ENCODE measurements at places on chromosomes 5 and 9.

- DNase-seq = no peak
Observed at GRCh38 chr5:128225245-128226030, 141.9 kb downstream of the SLC12A2 start.

GRCh38 chr9:69605406-69605805, 66.8 kb downstream of the APBA1 start:
- no peak for DNase-seq

GRCh38 chr5:60196385-60197113, 303.0 kb upstream of the PDE4D start:
- DNase-seq = peak; percentile 77

DNA sequence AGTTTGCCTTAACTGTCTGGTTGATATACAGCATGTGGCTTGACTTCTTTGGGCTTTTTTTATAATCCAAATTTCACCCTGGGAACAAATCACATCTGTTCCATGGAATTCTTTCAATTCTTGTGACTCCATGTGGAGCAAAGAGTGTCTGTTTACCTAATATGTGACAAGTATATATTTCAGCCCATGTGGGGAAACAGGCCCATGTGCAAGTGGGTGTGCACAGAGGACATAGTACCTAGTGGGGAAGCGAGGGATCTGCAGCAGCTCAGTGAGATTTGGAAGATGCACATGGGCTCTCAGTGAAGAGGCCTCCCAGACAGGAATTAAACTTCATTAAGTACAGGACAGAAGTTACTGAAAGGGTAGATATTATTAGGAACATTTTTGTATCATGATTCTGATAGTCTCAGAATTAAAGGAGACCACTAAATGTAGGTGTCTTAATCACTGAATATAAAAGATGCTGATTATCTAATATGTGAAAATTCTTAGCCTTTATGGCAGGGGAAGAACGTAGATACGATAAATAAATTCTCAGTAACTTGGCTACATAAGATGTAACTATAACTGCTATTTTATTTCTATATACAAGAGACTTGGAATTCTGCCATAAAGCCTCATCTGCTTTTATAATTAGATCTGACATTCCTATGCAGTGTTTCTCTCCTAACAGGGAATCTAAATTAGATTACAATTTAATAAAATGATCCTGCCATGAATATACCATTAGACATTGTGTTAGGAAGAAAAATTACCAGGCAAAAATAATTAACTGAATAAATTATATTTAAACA, 181.2 kb downstream of the SLC12A2 start:
- DNase-seq = no peak

DNA sequence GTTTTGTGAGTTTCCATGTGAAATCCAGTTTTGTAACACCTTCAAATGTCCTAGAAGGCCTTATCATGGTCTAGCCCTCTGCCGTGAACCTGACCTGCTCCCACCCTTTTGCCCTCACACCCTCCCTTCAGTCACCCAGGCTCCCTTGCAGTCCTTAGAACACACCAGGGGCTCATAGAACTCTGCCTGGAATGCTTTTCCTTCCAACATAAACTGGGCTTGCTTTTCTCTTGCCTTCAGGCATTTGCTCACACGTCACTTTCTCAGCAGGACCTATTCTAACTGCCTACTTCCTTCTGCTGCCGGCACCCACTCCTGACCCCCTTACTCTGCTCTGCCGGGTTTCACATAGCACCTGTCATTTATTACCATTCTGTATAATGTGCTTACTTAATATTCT, 111.9 kb downstream of the PDE8B start:
- DNase-seq = no peak

DNA sequence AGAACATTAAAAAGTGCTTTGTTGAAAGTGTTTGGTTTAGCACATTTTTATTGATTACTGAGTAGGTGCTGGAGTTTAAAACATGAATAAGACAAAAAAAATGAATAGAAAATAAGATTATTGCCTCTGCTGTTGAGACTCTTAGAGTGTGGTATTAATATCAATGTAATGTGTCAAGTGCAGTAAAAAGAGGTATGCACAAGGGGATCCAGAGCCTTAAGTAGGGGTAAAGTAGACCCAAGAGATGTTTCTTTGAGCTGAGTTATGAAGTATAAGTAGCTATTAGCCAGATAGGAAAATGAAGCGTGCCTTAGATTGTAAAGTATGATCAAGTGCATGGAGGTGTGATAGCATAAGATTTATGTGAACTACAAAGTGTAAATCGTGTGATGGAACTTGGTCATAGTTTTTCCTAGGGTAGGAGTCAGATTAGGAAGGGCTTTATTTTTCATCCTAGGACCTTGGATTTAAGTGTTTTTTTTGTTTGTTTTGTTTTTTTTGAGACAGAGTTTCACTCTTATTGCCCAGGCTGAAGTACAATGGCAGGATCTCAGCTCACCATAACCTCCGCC, 45.2 kb downstream of the NSD1 start:
- no peak for DNase-seq

- DNase-seq = peak; percentile 71
Observed at GRCh38 chr5:72510610-72511181, 3.5 kb upstream of the ZNF366 start.

- no peak for DNase-seq
Observed at GRCh38 chr5:114358329-114358728, 3.5 kb upstream of the KCNN2 start.

DNA sequence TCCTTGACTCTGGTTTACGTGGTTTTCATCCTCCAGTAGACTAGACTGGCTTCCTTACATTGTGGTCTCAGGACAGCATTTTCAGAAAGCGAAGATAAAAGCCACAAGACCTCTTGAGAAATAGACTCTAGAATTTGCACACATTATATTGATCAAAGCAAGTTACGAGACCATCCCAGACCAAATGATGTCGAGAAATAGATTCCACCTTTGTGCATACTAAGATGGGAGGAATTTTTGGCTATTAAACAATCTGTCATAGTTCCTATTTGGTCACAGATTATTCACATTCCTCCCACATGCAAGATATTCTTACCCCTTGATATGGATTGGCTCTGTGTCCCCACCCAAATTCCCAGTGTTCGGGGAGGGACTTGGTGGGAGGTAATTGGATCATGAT, 65.6 kb downstream of the TEX10 start:
- DNase-seq = no peak

DNA sequence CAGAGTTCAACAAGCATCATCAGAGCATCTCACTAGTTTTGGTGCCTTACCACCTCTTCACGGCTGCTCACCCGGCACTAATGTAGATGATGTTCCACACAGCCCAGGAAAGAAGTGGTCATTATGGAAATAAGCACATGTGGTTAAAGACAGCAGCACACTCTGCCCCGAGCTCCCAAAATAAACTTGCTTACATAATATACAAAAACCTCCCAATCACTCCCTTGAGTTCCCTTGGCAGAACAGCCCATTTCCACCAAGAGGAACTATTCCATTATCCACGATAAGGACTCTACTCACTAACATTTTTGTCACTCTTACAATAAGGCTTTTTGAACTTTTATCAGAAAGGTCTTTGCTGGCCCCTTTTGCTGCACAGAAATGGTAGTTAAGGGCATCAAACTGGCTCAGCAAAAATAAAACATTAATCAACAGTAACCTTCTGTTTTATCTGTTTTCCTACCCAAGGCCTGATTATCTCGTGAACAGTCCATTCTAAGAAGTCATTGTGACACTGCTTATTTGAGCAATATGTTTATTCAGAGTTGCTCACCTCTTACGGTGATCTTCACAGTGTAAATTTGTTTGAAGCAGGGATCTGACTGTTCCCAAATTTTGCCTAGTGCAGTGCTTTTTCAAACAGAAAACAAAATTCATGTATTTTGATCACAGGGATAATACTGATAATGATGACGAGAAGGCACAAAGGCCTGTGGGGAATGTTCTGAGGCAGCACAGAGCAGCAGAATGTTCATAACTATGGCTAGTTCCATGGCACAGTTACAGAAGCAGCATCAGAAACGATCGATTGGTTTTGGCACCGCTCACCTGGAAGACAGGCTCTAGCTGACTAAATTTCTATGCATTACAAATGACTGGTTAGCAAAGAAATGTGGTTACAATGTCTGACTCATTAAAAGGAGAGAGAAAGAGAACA, 399.8 kb upstream of the PIK3R1 start:
- DNase-seq = no peak

GRCh38 chr5:116394186-116394867, 180.3 kb downstream of the SEMA6A start:
- no peak for DNase-seq

GRCh38 chr5:172223901-172224873, 30.2 kb downstream of the EFCAB9 start:
- DNase-seq = no peak

GRCh38 chr5:132090107-132090506, 16.5 kb downstream of the CSF2 start:
- no peak for DNase-seq

GRCh38 chr5:143987751-143988560, 176.0 kb downstream of the HMHB1 start:
- DNase-seq = no peak

DNA sequence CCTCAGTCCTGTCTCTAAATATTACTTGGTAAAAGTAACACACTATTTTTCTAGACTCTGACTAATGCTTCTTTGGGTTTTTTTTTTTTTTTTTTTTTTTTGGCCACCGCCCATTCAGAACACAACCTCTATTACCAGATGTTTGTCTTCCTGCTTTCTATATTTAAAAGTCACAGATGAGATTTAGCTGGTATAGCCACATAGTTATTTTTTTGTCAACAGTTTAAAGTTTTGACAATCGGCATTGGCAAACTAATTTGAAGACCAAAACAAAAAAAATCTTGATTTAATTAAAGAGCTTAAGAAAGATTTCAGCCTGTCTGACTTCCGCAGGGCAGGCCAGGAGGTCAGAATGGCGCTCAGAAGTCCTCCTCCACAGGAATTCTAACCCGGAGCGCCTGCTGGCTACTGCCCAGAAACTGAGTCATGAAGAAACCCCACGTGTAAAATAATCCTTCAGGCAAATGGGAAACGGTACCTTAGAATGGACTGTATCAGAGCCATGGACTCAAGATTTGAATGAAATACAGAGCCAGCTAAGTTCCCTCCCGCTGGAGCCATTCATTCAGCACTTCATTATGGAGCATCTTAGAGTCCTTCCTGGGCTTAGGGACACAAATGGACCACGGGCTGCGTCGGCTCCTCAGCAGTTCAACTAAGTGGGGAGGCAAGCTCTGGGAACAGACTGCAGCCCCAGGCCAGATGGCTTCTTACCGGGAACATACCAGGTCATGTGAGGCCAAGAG, 55.6 kb downstream of the PTPDC1 start:
- no peak for DNase-seq

GRCh38 chr9:16515207-16515606, 355.3 kb downstream of the BNC2 start:
- no peak for DNase-seq

- DNase-seq = no peak
Observed at GRCh38 chr9:85421641-85422040, 320.1 kb downstream of the AGTPBP1 start.

DNA sequence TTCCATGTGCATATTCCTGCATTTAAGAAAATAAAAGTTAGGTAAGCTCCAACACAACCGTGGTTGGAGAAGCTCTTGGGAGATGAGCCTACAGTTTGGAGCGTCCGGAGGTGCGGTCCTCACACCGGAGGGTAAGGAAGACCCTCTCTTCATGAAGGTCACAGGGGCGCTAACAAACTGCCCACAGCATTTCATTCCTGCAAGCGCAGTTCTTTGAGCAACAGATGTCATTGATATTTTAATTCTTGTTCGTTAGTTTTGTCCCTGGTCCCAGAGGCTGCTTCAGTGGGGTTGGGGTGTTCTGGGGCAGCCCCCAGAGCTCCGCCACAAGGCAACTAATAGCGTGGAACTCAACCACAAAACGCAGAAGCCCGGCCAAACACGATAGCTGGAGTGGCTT, 376.2 kb downstream of the IRX2 start:
- DNase-seq = no peak

DNA sequence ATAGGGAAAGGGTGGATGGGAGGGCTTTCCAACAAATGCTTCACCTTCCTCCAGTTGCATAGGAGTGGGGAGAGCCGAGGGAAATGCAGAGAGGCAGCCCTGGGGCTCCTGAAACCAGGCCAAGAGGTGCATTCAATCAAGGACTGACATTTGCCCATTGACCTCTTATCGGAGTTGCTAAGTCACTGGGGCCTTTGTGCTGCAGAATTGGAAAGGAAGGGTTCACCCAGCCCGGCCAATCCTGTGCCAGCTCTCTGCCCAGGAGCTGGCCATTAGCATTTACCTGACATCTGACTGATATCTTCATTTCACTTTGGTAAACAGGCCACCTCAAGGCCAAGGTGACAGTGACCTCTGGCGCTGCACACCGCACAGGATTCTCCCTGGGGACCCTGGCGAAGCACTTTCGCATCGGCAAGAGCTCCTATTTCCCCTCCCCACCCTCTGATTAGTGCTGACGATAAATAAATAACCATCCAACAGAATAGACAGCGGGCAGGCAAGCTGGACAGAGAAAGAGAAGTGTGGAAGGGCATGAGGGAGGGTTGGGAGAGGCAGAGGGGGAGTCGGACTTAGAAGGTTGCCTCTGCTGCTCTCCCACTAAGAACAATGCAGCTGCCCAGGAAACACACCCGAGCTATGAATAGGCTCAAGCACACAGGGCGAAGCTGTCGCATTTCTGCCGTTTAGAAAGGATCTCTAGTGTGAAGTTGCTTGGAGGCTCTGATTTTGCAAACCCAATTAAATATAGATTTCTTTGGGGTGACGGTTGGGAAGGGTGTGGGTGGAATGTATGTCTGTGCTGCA, 57.0 kb upstream of the BOD1 start:
- DNase-seq = no peak

GRCh38 chr9:101791938-101792337, 53.5 kb upstream of the GRIN3A start:
- no peak for DNase-seq

DNA sequence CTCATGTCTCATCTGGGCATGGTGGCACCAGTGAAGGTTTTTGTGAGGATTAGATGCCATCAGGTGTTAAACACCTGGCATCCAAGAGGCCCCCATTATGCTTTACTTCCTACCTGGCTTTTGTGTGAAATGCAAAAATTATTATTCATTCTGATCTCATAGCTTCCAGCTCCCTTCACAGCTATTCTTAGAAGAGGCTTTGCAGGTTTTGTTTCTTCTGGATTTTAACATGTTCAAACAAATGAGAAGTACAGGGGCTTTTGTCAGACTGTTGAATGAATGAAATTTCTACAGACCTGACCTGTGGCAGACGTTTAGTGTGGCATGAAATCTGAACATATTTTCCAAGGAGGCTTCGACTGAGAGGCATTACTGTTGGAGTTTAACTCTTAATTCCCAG, 14.3 kb upstream of the CORO2A start:
- DNase-seq = no peak

DNA sequence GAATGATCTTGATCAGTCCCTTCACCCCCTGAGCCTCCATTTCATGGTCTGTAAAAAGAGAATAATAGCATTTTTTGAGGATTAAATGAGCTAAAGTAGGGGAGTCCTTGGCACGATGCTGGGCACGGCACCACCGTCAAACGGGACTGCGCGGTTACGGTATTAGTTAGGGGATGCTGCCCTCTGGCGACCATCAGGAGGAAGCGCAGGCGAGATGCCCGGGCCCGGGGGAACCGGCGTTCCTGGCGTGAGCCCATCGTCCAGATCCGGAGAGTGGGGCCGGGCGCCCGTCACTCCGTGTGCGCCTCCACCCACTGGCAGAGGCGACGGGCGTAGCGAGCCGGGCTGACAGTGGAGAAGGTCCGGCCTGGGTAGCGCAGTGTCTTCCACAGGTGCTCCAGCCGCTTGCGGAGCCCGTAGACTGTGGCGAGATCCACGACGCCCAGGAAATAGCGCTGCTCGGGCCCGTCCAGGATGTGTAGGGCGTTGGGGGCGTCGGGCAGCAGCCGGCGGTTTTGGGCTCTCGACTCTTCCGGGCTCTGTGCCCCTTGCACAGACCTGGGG, 4.8 kb upstream of the ST6GALNAC4 start:
- DNase-seq = peak; percentile 66
